ENCODE measurements at places on chromosomes 13 and 19.

DNA sequence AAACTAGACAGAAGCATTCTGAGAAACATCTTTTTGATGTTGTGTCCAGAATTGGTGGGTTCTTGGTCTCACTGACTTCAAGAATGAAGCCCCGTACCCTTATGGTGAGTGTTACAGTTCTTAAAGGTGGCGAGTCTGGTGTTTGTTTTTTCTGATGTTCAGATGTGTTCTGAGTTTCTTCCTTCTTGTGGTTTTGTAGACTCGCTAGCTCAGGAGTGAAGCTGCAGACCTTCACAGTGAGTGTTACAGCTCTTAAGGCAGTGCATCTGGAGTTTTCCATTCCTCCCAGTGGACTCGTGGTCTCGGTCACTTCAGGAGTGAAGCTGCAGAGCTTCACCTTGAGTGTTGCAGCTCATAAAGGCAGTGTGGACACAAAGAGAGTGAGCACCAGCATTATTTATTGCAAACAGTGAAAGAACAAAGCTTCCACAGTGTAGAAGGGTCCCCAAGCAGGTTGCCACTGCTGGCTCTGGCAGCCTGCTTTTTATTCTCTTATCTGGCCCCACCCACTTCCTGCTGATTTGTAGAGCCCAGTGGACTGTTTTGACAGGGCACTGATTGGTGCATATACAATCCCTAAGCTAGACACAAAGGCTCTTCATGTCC, 1820.8 kb downstream of the UQCRFS1 start:
- no peak for DNase-seq

DNA sequence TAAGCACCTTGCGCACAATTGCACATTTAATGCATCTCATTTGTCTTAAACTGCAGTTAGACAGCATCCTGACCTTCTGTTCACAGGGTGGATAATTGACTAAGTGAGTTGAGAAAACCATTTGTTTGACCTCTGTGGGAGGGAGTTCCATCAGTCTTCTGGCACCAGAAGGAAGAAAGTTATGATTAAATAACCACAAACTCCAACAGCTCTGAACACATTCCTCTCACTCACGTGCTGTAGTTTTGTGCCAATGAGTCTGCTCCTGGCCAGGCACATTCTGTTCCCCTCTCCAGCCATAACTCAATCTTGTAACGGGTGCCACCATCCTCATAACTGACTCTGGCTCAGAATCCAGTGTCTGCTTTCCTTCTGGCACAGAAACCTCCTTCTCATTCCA, 817.2 kb downstream of the SLITRK1 start:
- DNase-seq, result peak; percentile 58

DNA sequence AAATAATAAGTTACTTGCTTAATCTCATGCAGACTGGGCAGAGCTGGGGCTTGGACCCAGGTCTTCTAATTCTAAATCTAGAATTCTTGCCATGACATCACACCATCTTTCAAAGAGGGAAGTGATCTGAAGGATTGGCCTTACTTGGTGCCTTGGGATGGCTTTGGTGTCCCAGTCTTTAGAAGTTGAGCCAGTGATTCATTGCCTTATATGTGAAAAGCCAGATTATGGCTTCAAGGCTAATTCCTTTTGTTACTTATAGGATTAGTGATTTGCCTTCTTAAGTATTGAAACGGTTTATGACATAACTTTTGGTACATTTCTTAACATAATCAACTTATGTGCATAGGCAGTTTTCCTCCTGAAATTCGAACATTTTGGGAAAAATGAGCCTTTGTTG, 14.9 kb downstream of the COG3 start:
- DNase-seq, result no peak

DNA sequence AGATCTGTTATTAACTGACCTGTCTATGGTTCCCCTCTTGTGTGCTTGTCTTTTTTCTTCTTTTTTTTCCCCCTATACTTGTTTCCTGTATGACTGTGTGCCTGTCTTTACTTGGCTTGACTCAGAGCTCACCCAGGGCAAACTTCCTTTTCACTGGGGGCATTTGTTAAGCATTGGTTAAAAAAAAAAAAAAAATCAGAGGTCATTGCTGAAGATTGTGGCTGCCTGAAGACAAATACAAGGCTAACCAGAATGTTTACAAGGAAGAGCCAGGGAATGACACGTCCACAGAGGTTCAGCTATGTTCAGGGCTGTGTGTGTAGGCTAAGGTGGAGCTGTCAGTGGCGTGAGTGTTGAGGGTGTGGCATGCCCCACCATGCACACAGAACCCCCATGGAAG, 47.1 kb downstream of the LNX2 start:
- peak; percentile 7 for DNase-seq

DNA sequence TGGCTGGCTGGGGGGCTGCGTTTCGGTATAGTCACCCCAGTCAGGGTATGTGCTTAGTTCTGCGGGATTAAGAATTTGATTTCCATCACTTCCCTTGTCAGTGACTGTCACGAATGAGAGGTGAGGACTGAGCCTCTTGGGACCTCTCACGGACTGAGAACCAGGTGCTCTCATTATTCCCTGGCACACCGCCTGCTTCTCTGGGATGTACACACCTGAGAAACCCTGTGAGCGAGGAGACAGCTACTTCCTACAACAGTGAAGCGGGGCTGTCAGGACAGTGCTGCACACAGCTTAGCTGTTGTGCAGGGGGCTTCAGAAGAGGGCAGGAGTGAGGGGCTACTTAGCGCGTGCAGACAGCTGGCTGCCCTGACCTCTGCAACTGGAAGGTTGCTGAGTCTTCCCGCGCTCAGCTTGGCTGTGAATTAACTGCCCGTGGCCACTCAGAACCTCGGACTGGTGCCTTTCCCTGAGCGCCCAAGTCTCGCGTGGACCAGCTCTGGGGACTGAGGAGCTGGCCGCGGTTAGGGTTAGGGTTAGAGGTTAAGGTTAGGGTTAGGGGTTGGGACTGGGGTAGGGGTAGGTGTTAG, 65.3 kb upstream of the MCF2L start:
- no peak for DNase-seq

DNA sequence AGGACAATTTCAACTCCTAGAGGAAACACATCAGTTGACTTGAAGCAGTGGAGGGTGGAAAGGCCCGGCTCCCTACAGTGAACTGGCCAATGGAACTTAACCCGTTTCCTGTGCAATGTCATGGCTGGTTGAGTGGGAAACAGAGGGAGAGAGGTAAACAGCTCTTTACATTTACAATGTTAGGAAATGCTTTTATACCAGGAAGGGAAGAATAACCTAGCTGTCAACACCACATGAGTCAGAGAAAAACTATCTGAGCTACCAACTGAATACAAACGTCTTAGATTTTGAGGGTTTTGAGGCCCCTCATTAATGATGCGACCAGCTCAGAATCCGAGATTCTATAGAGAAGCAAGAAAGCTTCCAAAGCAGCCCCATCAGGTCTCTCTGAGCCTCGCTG, 36.7 kb downstream of the CARD8 start:
- DNase-seq, result peak; percentile 48

- DNase-seq, result no peak
Measured at GRCh38 chr13:100396776-100397175, 191.8 kb downstream of the GGACT start.

DNA sequence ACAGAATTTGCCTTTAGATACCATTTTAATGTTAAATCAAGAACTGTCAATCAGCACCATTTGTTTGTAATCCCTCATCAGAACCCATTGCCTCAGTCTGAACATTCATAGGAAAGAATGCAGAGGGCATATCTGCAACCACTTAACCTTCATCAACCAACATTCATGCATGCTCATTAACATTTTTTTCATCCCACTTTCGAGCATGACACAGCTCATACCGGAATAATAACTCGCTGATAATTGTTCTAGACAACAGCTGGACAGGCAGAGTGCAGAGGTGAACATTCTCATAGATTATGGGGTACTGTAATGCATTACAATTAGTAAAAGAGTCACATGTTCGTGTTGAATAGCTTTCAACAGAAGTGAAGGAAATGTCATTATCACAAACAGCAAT, 216.8 kb downstream of the DIAPH3 start:
- DNase-seq, result peak; percentile 71

DNA sequence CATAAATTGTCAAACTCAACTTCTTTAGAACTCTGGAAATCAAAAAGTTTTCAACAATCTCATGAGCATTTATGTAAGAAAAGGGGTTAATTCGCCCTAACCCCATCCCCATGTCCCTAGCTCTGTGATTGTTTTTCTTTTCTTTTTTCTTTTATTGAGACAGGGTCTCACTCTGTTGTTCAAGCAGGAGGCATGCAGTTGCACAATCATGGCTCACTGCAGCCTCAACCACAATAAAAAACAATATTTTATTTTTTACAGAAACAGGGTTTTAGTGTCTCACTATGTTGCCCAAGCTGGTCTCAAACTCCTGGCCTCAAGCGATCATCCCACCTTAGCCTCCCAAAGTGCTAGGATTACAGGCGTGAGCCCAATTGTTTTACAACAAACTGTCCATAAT, 16.7 kb downstream of the VWA8 start:
- DNase-seq, result no peak

DNA sequence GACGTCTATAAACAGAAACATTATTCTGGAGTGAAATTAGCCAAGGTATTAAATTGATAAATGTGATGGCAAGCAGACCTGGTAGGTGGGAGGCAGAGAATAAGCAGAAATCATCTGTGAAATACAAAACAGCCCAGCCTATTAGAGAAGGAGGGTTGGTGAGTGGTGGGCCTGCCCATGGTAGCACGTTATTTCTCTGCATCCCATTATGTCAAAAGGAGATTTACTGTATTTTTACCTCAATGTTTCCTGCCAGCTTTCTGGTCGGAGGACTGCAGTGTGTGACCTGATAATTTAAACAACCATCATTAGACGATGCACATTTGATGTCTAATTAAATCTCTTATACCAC, 200.9 kb downstream of the OXGR1 start:
- no peak for DNase-seq

GRCh38 chr19:15448778-15449619, 757 bp downstream of the WIZ start:
- no peak for DNase-seq

DNA sequence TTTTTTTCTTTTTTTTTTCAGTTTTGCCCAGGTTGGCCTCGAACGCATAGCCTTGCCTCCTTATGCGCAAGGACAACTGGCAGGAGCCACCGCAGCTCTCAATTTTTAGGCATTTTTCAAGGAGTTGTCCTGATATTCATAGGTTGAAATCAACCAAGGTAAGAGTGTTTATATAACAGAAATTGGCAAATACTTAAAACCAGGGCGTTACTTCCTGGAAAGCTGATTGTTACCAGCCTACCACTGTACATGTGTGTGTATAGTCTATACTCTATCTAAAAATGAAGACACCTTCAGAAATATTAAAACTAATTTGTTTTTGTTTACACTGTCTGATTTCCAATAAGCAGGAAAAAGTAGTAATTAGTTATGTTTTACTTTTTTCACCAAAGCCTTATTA, 39.2 kb downstream of the GPC6 start:
- no peak for DNase-seq

- peak; percentile 51 for DNase-seq
Measured at GRCh38 chr13:36353001-36353400, 6.8 kb upstream of the SPART start.

- DNase-seq, result peak; percentile 62
Measured at GRCh38 chr13:34941835-34942731, at the start of gene NBEA. NBEA (plus strand) TSS chr13:34942270; CDS start chr13:34942821, 551 bp downstream.

GRCh38 chr13:50518131-50518530, 325.4 kb downstream of the DLEU7 start:
- no peak for DNase-seq

- no peak for DNase-seq
Measured at GRCh38 chr13:80508031-80508430, 167.1 kb upstream of the SPRY2 start.

- DNase-seq, result no peak
Measured at GRCh38 chr13:90526711-90527110, 820.8 kb upstream of the MIR17HG start.

DNA sequence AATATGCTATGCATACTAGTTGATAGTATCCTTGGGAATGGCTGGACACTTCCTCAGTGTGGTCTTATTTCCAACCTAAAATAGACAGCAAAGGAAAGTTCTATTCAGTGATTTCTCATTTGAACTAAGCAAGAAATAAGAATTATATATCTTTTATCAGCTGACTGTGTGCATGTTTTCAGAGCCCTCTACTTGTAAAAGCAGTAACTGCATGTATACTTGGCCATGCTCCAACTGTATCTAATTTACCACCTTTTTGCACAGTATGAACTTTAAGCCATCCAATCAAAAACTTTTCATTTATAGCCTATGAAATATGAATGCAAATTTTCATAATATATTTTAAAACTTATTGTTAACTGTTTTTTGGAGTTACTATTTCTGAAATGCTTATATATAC, 136.4 kb upstream of the PCDH9 start:
- peak; percentile 9 for DNase-seq

- no peak for DNase-seq
Measured at GRCh38 chr19:16233836-16234551, 36.3 kb downstream of the AP1M1 start.

DNA sequence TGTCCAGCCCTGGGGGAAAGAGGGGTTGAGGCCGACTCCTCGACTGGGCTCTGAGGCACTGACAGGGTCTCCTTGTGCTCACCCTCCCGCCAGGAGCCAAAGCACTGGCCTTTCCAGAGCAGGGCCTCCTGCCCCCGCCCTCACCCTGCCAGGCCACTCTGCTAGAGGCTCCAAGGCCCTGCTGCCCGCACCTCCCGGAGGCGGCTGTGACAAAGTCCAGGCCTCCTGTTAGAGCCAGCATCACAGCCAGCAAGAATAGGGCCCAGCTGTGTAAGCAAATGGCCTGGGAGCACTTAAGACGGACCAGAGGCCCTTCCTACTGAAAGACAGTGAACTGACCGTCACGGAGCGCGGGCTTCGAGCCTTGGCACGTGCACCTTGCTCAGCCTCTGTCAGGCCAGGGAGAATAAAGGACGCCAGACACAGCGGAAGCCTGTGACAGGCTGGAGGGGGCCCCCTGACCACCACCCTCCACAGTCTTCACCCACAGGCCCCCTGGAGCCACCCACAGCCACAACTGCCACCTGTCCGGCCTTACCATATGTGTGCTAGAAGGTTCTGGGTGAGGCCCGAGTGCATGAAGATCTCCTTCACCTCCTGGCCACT, 50.9 kb downstream of the EPS15L1 start:
- DNase-seq, result no peak

DNA sequence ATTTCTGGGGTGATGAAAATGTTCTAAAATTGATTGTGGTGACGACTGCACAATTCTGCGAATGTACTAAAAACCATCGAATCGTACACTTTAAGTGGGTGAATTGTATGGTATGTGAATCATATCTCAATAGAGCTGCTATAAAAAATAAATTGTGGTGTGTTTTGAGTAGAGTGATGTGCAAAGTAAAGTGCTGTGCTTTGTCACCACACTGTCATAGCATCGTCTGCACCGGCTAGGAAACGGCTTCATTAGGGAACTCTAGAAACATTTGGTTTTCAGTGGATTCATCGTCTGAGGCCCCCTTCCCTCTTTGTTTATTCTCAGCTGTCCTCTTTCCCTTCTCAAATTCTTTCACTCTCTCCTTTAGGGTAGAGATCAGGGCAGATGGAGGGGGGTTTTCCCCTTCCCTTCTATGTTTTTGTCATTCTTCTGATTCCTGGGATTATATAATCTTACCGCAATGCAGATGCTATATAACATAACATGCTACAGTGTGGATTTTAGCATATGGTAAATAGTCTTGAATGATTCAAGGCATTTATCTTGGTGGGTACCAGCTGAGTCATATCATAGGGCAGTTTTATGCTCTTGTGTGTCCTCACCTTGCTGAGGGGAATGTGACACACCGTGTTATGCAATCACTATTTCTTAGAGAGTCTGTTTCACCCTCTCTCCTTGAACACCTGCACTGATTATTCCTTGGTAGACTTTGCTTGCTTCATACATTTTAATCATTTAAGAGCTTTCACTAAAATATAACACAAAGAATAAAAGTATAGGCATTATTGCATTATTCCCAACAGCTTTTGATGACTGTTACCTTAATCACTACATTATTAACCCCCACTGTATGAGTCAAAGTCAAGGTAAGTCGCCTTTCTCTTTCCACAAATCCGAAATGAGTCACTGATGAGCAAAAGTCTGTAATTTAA, 239.4 kb downstream of the DCLK1 start:
- DNase-seq, result peak; percentile 70
